GM03348 (cell line): ENCODE measurements at places on chromosomes 1 and 21.
A peak's percentile ranks its signal among the peaks of the same experiment; 100 is the strongest.

DNA sequence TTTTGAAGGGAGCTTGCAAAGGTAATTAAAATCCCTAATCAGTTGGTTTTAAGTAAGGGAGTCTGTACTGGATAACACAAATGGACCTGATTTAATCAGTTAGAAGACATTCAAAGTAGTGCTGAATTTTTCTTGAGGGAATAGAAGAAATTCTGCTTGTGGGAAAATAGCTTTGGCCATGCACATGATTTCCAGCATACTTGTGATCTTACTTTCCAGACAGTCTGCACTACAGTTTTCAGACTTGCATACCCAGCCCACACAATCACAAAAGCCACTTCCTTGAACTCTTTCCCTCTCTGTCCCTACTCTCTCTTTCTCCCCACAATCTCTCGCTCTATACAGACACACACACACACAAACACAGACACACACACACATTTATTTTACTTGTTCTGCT lies 852.1 kb downstream of the PLA2G4A start:
- no peak for DNase-seq

GRCh38 chr1:154714638-154715037 lies 106.7 kb upstream of the ADAR start:
- DNase-seq, result peak; percentile 72

GRCh38 chr1:22452481-22452957 lies 868 bp downstream of the ZBTB40 start:
- DNase-seq, result peak; percentile 48

DNA sequence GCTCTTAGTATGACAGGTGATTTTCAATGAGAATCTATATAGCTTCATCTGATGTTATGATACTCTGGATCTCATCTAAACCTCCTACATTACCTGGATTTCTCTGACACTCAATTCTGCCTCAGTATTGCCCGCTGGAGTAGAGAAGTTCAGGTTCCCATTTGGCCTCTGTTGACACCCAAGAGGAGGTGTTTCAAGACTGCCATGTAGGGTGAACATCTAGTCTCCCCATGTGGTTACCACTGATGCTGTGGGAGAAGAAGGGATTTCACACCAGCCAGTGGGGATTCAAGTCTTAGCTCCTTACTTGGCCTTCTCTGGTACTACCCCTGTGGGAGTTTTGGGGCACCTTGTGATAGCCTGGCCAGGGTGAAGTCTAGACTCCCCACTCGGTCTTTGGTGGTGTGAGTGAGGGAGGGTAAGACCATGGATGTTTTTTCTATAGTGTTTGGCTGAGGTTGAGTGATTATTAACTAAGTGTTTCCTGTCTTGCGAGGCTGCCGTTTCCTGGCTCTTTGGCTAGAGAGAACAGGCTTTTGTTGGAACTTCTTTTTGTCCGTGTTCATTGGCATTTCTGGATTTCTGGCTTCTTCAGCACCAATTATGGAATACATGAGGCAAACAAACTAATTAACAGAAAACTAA lies 90.7 kb downstream of the RHOU start:
- DNase-seq, result no peak

DNA sequence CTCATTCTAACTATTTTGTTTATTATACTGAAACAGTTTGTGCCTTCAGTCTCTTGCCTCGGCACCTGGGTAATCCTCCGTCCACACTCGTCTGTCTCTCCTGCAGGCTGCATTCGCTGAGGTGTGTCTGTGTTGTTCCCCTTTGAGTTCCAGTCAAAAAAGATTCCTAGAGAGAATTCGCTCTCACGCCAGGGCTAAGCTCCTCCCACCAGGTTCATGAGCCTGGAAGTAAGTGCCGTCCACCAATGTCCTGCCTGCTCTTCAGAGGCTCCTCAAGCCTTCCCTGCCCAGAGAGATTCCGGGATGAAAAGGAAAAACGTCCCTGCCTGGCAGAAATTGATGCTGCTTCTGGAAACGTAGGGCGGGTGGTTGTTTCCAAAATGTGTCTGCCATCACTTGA lies 12.9 kb downstream of the KIAA2013 start:
- DNase-seq, result no peak

DNA sequence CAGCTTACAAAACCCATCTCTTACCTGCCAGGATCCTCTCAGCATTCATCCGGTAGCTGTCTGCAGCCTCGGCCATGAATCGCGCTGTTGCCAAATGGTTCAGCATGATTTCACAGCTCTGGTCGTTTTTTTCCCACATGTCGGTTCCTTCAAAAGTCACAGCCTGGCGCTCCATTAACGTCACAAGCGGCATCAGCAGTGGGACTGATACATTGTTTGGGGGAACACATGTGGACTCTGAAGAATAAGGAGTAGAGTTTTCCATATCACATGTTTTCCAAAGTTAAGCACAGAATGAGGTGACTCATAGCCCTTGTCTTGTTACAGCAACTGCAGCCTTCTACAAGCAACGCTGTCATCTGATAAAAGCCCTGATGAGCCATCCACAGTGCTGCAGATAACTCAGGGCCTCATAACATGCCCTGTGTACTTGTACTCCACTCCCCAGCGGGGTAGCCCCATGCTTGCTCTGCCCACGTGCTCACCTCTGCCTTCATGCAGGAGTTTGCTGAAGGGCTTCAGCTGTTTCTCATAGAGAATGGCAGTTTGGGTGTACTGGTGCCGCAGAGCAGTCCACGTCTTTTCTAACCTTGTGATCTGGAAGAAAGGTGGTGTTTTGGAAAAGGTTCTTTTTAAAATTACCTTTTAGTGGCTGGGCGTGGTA lies 114.2 kb downstream of the BCAR3 start:
- DNase-seq, result peak; percentile 66
